ENCODE measurements at places on chromosomes 13 and 19.

DNA sequence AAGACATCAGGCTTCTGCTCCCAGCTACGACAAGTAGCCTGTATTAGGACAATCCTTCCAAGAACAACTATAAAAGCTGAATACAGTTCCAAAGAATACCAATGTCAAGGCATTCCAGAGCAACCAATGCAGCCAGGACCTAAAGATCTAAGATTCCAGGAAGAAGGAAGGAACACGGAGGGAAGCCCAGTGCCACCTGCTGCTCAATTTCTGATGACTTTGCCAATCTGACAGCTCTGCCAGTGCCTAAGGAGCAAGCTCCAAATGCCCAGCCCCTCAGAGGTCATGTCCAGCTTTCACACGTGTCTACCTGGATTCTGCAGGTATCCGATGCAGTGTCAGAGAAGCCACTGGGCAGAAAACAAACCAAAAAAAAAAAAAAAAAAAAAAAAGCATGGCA lies 164.4 kb downstream of the IRS2 start:
- no peak for DNase-seq
- H3K36me3 ChIP-seq: no peaks in the 10 kb centered on the region
- no peak overlapping the region for H3K4me3 ChIP-seq
- H3K27ac ChIP-seq: no peak overlapping the region
- no peaks in the 10 kb centered on the region for H3K27me3 ChIP-seq

DNA sequence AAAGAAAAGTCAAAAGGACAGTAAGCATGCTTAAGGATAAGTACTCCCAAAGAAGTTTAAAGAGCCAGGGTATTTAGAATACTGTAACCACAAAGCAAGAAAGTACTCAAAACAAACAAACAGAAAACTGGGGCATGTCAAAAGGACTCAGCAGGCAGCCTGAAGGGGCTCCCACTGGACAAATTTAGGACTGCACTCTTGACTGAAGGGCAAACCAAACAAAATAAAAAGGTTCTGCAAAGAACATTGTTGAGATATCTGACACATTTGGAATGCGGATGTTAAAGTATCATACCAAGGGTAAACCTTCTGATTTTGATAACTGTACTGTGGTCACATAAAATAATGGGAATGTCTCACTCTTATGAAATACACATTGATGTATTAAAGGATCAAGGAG lies 157.4 kb downstream of the TNFSF13B start:
- H3K4me1 ChIP-seq: no peaks in the 10 kb centered on the region
- H3K4me3 ChIP-seq: no peak overlapping the region
- no peaks in the 10 kb centered on the region for H3K36me3 ChIP-seq
- H3K27me3 ChIP-seq: no peaks in the 10 kb centered on the region
- no peak overlapping the region for H3K27ac ChIP-seq
- no peak for DNase-seq

- H3K4me1 ChIP-seq: no peaks in the 10 kb centered on the region
- H3K36me3 ChIP-seq: peaks cover 52% of the 10 kb centered on the region
- H3K27me3 ChIP-seq: no peaks in the 10 kb centered on the region
Observed at GRCh38 chr19:3769494-3769893, 2.5 kb downstream of the RAX2 start.

DNA sequence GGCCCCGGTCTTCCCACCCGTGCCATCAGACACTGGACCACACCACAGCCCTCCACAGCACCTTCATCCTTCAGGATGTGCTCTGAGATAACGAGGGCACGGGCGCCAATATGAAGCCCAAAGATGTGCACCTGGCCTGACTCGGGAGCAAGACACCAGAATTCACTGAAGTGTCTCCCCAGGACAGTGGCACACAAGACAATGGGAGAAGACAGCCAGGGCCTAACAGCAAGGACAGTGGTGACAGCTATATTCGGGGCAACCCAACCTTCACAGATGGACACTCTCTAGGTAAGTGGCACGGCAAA lies 7.2 kb downstream of the DDX39A start:
- H3K27me3 ChIP-seq: no peaks in the 10 kb centered on the region
- peaks cover 49% of the 10 kb centered on the region for H3K36me3 ChIP-seq
- no peak for DNase-seq

- H3K27ac ChIP-seq: no peak overlapping the region
- no peaks in the 10 kb centered on the region for H3K27me3 ChIP-seq
- no peaks in the 10 kb centered on the region for H3K4me1 ChIP-seq
- H3K36me3 ChIP-seq: no peaks in the 10 kb centered on the region
- H3K4me3 ChIP-seq: no peak overlapping the region
- no peak for DNase-seq
Observed at GRCh38 chr13:65943708-65944107, 1286.4 kb downstream of the PCDH9 start.

- H3K4me3 ChIP-seq: no peak overlapping the region
- H3K4me1 ChIP-seq: no peaks in the 10 kb centered on the region
- H3K27ac ChIP-seq: no peak overlapping the region
- H3K36me3 ChIP-seq: no peaks in the 10 kb centered on the region
Observed at GRCh38 chr19:48218997-48219396, 36.7 kb downstream of the CARD8 start.

GRCh38 chr19:58554494-58555368 lies at the start of gene CHMP2A:
CHMP2A (minus strand) TSS chr19:58555105; CDS start chr19:58554212, 893 bp downstream.
- H3K27me3 ChIP-seq: no peaks in the 10 kb centered on the region
- peaks cover 52% of the 10 kb centered on the region for H3K4me1 ChIP-seq
- no peak for DNase-seq
- H3K36me3 ChIP-seq: peaks cover 19% of the 10 kb centered on the region

- peaks cover 32% of the 10 kb centered on the region for H3K36me3 ChIP-seq
- no peaks in the 10 kb centered on the region for H3K27me3 ChIP-seq
- H3K27ac ChIP-seq: no peak overlapping the region
- no peak overlapping the region for H3K4me3 ChIP-seq
- DNase-seq: no peak
Observed at GRCh38 chr19:15112385-15112784, 5.2 kb downstream of the SYDE1 start.

- H3K4me3 ChIP-seq: peak overlapping the region; percentile 36
- peaks cover 4% of the 10 kb centered on the region for H3K4me1 ChIP-seq
Observed at GRCh38 chr19:58355908-58356765, 2.8 kb upstream of the A1BG start.

GRCh38 chr19:46639358-46640182 lies 3.6 kb upstream of the GNG8 start:
- peak overlapping the region; percentile 78 for H3K27ac ChIP-seq
- no peaks in the 10 kb centered on the region for H3K36me3 ChIP-seq
- peak overlapping the region; percentile 65 for H3K4me3 ChIP-seq
- no peak for DNase-seq

DNA sequence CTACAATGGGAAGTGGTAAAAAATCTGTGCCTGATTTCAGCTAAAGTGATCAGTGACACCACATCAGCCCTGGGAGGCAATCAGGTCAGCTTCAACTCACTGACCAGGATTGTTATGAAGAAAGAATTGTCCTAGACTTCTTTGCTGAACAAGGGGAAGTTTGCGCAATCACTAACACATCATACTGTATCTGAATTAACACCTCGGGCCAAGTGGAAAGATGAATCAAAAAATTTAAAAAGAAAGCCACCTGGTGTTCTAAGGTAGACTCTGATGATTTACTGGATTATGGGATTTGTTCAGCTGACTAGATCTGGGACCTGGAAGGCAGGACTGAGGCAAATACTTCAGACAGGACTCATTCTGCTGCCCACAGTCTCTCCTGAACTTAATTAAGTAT lies 161.8 kb downstream of the DIAPH3 start:
- H3K36me3 ChIP-seq: no peaks in the 10 kb centered on the region
- H3K27me3 ChIP-seq: no peaks in the 10 kb centered on the region
- H3K4me3 ChIP-seq: no peak overlapping the region
- no peak overlapping the region for H3K27ac ChIP-seq
- DNase-seq: no peak
- H3K4me1 ChIP-seq: no peaks in the 10 kb centered on the region

DNA sequence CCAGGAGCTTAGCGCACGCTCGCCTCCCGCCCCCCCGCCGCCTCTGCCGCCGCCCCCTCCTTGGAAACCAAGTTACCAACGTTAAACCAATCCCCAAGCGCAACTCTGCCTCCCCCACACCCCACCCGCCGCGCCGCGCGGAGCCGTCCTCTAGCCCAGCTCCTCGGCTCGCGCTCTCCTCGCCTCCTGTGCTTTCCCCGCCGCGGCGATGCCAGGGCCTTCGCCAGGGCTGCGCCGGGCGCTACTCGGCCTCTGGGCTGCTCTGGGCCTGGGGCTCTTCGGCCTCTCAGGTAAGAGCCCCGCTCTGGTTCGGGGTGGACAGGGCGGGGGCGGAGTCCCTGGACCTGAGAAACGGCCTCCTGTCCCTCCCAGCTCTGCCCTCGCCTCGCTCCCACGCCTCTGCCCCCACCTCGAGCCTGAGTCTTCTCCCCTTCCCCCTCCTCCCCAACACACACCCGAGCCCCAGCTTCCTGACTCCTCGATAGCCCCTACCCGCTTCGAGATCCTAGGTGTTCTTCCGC lies at the start of gene ICAM5:
ICAM5 (plus strand) TSS at position 117 of the 521 bp plus-strand sequence; CDS start at position 209, 92 bp downstream.
- DNase-seq: no peak
- H3K36me3 ChIP-seq: no peaks in the 10 kb centered on the region
- no peak within 1 kb of the TSS for H3K27ac ChIP-seq
- peaks cover 82% of the 10 kb centered on the region for H3K27me3 ChIP-seq
- peak within 1 kb of the TSS; percentile 49 for H3K4me3 ChIP-seq

DNA sequence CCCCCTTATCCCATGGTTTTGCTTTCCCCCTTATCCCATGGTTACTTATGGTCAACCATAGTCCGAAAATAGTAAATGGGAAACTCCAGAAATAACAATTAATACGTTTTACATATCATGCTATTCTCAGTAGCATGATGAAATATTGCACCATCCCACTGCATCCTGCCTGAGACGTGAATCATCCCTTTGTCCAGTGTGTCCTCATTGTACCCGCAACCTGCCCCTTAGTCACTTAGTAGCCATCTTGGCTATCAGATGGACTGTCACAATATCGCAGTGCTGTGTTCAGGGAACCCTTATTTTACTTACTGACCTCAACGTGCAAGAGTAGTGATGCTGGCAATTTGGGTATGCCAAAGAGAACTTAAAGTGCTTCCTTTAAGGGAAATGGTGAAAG lies 10.5 kb upstream of the NBEA start:
- no peak overlapping the region for H3K27ac ChIP-seq
- DNase-seq: no peak
- H3K4me1 ChIP-seq: no peaks in the 10 kb centered on the region
- H3K36me3 ChIP-seq: no peaks in the 10 kb centered on the region

DNA sequence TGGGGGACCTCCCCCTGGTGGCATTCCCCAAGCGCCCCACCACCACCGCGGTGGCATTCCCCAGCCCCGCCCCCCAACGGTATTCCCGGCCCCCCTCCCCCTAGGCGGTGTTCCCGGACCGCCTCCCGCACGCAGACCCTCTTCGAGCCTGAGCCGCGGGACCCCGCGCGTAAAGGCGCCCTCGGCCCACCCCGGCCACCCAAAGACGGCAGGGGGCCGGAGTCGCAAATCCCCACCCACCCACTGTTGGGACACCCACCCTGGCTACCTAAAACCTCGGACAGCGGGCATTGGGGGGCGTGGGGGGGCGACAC lies 22.4 kb downstream of the OLFM2 start:
- no peaks in the 10 kb centered on the region for H3K27me3 ChIP-seq
- H3K4me1 ChIP-seq: peaks cover 11% of the 10 kb centered on the region
- peak overlapping the region; percentile 60 for H3K4me3 ChIP-seq

Data from esophagus squamous epithelium (tissue), 5 donors.